ENCODE measurements at places on chromosomes 3 and 15.

DNA sequence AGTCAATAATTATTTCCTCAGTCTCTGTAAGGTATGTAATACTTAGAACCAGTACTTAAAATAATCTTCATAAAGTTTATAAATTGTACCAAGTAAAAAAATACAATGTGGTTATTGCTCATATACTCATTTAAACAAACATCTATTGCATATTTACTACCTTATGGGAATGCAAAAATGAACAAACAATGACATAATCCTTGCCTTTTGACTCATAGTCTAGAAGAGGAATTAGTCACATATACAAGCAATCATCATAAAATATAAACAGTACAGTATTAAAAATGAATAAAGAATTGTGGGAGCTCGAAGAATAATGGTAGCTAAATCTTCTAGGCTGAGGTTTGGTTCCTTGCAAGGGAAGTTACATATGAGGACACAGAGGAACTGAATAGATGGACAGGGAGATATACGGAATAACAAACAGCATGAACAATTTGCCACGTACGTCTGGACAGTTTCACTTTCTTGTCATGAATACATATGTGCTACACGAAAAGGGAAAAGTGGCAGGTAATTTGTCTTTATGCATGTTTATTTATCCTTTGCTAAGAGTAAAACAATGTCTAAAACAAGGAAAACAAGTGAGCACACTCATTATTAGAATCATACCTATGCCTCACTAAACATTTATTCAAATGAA, 17.2 kb downstream of the IMPG2 start:
- no peak for DNase-seq

DNA sequence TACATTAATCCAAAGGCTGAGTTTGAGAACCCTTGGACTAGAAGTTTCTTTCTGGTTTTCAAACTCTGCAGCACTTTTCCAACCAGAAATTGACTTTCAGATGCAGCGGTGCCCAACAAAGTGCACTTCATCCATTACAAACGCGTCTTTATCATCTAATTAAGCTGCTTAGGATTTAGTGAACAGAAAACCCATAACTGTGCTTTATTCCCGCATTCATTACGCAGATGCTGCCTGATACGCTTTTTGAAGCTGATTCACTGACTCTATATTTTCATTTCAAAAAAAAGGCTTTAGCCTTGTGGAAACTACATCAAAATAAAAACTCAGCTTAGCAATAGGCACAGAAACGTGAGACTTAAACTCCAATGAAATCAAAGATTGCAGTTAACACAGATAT, 69.8 kb upstream of the CTXND1 start:
- DNase-seq, result no peak

GRCh38 chr3:38528457-38528856, 32.3 kb downstream of the EXOG start:
- DNase-seq, result no peak

GRCh38 chr3:177286034-177286433, 88.8 kb upstream of the TBL1XR1 start:
- DNase-seq, result no peak

GRCh38 chr15:78104566-78105475, 12.5 kb downstream of the SH2D7 start:
- DNase-seq, result no peak

DNA sequence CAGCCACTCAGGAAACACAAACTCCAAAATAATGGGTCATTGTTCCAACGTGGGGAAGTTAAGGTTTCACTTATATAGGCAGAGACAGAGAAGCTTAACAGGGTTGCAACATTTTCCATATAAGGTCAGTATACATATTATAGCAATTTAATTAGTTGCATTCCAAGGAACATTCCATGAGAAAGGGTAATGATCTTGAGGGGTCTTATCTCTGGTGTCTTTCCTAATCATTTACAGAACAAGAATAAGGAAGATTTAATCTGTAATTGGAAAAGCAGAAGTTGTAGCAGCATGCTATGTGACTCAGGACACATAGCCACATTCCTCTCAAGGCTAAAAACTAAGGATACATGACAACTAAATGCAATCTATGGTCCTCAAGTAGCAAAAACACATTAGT, 4.9 kb downstream of the MNS1 start:
- DNase-seq, result no peak

GRCh38 chr15:74201710-74202420, 722 bp downstream of the STRA6 start:
- no peak for DNase-seq

DNA sequence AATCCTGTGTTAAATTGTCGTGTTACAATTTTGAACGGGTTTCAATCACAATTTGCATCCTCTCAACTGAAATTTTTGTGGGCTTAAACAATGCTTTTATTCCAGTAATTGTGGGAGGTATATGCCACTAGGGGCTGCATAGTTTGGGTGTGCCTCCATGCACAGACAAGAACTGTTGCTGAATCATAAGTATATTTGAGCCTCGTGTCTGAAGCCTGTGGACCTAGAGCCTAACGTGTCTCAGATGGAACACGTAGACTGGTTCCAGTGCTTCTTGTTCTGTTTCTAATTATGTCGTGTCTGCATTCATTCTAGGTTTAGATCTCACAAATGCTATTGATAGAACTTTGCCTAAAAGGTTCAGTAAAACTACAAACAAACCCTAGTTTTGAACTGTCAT, 363.4 kb downstream of the RBMS3 start:
- no peak for DNase-seq

GRCh38 chr15:78915341-78916087, 29.3 kb downstream of the CTSH start:
- no peak for DNase-seq

- no peak for DNase-seq
Observed at GRCh38 chr3:33581666-33582065, 136.4 kb downstream of the CLASP2 start.

DNA sequence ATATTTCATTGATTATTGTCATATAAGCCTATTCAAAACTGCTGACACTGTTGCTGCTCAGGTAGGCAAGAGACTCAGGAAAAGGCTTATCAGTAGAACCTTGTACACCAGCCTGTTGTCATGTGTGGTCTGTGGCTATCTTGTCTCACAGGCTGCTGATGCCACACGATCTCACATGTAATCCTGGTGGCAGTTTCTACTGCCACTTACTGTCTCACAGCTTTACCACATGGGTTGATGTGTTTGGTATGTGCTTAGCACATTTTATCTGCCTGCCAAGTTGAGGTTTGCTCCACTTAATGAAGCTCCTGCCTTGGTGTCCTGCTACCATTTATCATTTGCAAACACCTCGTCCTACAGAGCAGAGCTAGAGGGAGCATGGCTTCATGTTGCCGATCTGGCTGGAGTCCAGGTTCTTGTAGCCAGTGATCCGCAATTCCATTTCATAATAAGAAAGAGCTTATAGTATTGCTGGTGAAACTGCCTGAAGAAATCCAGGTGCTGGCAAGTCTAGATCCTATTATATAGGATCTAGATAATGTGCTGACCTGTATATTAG, 637.9 kb downstream of the NLGN1 start:
- no peak for DNase-seq

GRCh38 chr15:46091860-46092450, 457.1 kb downstream of the SQOR start:
- no peak for DNase-seq

DNA sequence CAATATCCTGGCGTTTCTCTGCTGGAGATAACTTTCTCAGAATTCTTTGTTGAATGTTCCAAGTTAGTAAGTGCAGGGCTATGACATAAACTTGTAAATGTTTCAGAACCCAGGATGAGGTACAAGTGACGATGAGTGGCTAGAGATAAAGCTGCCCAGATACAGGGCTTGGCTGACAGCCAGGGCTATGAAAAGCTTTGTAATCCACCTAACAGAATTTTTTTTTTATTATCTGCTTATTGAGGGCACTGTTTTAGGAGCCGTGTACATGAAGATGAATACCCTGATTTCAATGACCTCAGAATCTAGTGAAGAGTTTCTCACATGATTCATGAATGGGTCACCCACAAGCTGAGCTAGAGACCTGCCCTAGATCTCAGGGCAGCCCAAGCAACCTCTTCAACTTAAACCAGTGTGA, 431.4 kb downstream of the DIPK2A start:
- DNase-seq, result no peak

DNA sequence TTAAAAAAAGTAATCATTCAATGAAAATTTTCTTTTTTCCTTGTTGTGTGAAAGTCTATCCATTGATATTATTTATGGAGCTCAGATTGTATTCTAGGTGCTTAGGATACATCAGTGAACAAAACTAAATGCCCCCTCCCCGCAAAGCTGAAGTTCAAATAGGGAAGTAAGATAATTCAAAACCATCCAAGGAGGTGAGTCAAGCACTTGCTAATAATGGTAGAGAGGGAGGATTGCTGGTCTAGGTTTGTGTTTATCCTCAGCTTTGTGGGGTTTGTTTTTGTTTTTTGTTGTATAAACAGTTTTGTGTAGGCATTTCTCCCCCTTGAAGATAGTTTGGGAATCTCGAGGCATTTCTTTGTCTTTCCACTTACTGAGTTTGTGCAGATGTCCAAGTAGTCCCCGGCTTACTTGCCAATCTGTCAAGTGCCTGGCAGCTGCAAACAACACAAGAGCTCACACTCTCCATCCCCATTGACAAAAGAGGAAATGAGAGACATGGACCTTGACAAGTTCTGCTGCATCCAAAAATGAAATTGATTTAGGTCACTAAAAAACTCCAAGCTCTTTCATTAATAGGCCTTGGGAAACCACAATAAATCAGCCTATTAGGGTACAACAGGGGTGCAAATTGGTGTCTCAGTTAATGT, 575.8 kb upstream of the TBL1XR1 start:
- DNase-seq, result no peak

GRCh38 chr3:69370901-69371301, 15.0 kb downstream of the FRMD4B start:
- DNase-seq, result no peak

GRCh38 chr3:43148033-43148432, 42.2 kb upstream of the POMGNT2 start:
- no peak for DNase-seq

DNA sequence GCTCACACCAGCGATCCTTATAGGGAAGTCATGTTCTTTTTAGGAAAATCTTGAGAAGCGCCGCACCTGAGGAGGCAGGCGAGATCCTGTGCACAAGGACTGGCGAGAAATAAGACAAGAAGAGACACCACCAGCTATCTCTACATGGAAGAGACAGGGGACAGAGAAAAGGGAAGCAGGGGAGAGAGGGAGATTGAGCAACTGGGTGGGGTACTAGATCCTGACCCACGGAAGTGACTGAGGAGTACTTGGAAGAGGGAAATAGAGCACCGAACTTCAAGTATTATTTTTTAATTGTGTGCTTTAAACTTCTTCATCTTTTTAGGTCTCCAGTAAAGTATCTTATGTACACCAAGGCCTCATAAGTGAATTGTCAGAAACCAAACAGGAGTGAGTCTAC, 742.0 kb upstream of the LMCD1 start:
- no peak for DNase-seq

DNA sequence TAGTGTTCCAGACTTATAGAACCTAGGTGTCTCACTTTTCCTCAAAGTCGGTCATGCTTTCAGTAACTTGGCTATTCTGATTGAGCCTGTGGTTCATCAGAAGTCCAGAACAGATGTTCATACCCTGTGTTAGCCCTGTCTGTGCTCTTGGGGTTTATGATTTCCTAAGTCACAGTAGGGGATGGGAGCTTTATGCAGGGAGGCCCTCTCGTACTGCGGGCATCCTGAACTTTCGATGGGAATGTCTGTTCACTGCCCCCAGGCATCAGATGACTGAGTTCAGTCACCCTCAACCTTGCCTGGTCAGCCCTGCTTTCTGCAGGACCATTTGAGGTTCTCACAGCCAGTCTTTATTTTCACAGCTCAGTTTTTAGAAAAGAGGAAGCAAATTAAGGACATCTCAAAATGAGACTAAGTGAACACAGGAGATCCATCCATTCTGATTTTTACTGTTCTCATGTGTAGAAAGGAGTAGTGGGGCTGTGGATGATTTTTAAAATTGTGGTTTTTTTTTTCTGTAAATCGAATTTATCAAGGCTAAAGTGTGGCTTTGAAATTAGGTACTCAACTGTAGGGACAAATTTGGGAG, 71.3 kb downstream of the CMTM8 start:
- no peak for DNase-seq

- no peak for DNase-seq
Observed at GRCh38 chr3:16534640-16535262, 21.3 kb upstream of the RFTN1 start.

All from omental fat pad (tissue), 4 donors.